ENCODE measurements at places on chromosomes 7 and 10.

DNA sequence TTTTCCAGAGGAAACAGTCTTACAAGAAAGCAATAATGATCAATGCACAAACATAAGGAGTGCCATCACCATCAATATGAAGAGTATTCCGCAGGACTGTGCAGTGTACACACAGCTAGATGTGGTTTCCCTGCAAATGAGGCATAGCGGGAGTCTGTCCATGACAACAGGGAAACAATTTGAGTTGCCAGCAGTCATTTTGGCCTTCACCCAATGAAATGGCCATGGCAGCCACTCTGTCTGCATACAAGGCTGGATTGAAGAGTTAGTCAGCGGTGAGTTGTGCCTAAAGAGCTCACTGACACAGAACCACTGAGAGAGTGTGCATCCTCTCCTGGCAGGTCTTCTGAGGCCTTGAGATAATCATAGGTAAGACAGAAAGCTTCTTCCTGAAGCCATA lies 303.3 kb downstream of the IPMK start:
- no peak for DNase-seq

DNA sequence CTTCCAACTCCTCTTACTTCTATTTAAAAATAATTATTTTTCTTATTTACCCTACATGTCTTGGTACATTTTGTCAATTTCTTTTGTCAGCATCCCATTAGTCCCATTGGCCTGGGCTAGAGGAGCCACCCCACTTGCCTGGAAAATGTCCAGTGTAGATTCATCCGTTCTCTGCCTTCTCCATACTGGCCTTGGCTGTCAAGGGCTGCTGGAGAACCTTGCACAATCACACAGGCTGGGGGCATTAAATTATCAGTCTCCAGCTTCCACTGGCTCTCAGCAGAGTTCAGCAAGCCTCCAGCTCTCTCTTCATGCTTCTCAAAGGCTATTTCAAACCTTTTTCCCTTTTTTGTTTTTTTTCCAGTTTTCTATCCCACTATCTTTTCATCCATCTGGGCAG lies 13.8 kb upstream of the ZCCHC24 start:
- DNase-seq = no peak

DNA sequence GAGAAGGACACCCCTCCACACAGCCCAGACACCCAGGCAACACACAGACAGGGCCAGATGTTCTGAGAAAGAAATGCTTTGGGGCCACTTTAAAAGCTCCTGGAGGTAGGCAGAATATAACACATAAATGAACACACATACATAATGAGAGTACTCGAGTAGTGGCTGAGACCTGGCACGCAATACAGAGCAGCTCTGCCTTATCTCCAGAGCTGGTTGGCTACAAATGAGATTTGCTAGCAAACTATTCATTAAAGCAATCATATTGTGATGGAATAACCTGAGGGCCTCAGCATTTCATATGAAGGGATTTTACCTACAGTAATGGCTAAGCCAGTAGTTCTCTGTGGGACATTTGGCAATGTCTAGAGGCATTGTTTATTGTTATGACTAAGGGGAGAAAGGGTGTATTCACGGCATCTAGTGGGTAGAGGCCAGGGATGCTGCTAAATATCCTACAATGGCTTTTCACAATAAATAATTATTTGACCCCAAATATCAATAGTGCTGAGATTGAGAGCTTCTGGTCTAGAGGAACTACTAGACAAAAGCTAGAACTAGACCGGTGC lies 5.5 kb upstream of the IMPDH1 start:
- DNase-seq = no peak

GRCh38 chr7:68789597-68789996 lies 808.7 kb upstream of the AUTS2 start:
- no peak for DNase-seq

DNA sequence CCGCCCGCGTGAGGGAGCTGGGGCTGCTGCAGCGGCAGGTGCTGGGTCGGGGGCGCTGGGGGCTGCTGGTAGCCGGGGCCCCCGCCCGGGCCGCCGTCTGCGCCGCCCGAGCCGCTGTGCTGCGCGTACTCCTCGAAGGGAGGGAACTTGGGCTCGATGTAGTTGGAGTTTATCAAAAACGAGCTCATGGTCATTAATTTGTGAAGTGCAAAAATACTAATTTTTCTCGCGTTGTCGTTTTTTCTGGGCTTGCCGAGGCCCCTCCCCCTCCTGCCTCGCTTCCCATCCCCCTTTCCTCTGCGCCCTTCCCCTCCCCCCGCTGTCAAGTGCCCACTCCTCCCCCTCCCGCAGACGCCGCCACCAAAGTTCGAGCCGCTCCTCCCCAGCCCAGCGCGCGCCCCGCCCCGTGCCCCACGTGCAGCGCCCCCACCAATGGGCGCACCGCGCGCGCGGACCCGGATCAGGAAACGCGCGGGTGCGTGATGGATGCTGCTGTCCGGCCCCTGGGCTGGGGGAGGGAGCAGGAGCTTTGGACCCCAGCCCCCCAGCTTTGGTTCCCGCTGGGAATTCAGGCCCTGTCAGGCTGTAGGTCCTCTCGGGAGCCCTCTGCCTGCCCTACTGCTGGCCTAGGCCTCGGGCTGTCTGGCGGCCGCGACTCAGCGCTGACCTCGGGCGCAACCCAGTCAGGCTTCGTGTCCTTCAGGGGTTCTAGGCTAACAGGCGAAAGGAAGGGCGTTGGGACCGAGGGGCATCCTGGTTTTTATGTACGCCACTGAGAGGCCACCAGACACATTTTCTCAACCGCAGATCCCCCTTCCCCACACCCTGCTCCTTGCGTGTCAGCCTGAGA lies at the start of gene HOXA4:
Gene HOXA4, minus strand, starts transcription at position 218 of the 850 bp plus-strand sequence. Its CDS starts 24 bp downstream, at position 194.
- DNase-seq = peak; percentile 82

DNA sequence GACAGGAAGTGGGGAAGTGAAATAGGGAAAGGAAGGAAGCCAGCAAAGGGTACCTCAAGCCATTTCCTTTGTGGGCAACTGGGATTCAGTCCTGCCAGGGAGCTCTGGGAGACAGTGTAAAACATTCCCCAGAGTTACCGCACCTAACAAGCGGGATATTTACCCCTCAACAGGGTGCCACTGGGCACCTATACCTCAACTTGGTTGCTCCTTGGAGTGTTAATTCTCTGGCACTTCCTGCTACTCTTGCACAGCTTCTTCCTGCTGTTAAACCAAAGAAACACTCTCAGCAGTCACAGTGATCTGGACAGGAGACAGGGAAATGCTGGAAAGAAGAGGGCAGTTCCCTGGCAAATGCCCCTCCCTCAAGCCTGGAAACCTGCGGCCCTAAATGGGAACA lies 151.3 kb downstream of the REEP3 start:
- DNase-seq = no peak

GRCh38 chr7:22565315-22565811 lies 65.4 kb upstream of the STEAP1B start:
- DNase-seq = no peak

GRCh38 chr10:18005781-18006456 lies 54.2 kb downstream of the SLC39A12 start:
- DNase-seq = peak; percentile 13

- DNase-seq = no peak
These were observed 122.9 kb downstream of the NPY start for GRCh38 chr7:24406789-24407299.

GRCh38 chr10:18786478-18786877 lies 127.2 kb downstream of the ARL5B start:
- no peak for DNase-seq

DNA sequence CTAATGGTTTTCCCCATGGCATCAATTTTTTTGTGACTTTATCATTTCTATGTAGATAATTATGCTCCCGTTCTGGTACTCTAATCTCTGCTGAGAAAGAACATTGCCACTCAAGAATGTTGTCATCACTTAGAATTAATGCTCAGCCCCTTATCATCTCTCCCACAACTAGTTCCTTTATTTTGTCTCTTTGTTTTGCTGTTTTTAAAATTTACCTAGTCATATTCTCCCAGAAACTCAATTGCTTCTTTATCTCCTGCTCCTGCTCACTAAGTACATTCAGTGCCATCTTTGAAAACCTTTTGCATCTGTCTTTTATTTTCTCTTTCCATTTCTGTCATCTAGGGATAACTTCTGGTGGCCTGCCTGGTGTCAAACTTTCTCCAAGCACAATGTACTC lies 324.9 kb upstream of the MTPN start:
- no peak for DNase-seq

DNA sequence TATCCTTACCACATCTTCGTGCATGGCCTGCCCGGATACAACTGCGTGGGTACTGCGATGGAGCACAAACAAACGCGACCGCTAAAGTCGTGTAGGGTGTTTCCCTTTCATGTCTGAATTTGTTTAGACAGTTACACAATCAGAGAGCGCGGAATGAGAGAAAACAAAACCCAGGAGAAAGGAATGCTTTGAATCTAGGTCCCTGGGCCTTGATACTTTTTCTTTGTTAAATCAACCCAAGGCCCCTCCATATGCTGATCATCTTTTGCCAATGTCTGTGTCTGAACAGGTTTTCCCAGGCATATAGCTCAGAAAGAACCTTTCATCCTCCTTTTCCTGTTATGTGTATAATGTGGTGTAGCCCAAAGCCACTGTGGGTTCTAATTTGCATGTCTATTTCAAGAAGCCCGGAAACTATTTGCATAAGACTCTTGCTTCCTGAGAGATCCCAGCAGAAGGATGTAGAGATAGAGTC lies 145.8 kb downstream of the FRMD4A start:
- peak; percentile 55 for DNase-seq

DNA sequence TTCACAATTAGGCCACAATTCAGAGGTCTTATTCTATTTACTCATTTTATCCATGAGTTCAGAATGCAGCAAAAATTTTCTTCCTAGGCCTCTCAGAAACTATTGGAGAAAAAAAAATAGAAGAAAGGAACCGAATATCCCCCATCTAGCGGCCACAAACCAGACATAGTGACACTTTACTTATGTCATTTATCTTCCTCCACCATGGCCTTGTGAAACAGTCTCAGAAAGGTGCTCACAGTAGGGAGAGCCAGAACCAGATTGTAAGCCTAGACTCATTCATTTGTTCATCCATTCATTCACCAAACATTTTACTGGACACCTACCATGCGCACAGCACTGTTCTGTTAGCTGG lies 16.0 kb downstream of the CREB3L2 start:
- no peak for DNase-seq

DNA sequence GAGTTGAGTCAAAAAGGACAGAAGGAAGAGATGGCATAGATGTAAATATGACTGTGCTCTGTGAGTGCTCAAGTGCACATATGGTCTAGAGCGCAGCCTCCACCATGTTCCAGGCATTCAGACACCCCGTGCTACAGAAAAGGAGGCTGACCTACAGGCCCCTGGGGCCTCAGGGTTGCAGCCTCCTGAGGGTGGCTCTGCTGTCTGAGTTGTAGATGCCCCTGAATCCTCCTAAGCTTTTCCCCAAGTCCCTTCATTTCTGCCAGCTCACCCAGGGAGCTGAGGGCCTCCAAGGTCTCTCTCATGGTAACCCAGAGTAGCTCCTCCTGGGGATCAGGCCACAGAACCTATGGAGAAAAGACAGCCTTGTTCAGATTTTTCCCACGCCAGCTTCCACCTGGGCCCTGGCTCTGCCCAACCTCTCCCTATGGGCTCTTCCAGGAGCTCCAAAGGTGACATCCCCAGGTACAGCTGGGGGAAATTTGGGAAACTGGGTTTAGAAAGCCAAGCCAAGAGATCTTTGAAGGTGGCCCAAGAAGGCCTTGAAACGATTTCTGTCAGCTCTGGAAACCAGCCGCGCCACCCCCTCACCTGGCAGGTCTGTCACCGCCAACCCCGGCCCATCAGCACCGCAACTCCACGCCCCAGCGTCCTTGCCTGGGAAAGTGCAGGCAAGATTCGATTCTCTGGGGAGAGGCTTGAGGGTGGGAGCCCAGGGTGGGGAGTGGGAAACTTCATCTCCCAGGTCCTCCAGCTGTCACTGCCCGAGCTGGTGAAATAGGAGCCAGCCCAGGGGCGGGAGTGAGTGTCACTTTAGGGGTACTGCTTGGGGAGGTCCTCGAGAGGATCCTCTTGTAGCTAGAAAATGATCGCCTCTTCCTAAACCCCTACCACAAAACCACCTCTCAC lies 2.4 kb downstream of the ZNF467 start:
- DNase-seq = no peak

GRCh38 chr10:123800289-123800688 lies 91.3 kb downstream of the CPXM2 start:
- DNase-seq = no peak

DNA sequence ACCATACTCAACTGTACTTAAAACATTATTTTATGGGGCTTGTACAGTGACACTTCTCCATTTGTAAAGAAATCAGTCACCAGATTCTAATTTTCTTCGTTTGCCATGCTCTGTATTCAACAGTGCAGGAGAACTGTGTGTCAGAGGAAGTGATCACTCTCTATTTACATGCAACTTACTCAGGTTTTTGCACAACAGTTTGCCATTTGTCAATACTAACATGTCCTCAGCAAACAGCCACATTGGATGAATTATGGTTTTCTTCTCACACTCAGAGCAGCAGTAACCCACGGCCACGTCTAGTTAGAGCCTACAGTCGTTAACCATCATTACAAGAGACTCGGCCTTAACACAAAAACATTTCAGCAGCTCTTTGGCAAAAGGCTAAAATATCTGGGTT lies 69.2 kb upstream of the SP4 start:
- no peak for DNase-seq

DNA sequence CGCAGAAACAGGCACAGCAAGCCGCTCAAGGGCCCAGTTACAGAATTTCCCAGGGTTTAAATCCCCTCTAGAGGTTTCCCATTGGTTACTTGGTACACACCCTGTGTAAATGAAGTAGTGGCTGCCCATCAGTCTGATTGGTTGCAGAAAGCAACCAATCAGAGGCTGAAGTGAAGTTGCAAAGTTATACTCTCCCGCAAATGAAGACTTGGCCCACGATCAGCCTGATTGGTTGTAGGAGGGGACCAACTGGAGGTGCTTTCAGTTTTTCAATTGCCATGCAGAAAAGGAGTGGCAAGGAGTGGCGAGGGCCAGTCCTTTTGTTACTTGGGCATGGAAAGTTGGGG lies 909.2 kb upstream of the AUTS2 start:
- DNase-seq = no peak

GRCh38 chr10:1410469-1411395 lies 326.6 kb downstream of the ADARB2 start:
- DNase-seq = no peak

- DNase-seq = no peak
These were observed 59.2 kb upstream of the MTPN start for GRCh38 chr7:136036336-136036735.

- no peak for DNase-seq
These were observed 61.6 kb upstream of the KCNMA1 start for GRCh38 chr10:77699080-77699645.

GRCh38 chr7:521221-522070 lies 1.8 kb upstream of the PDGFA start:
- no peak for DNase-seq

GRCh38 chr10:100024748-100025147 lies 15.0 kb upstream of the DNMBP start:
- no peak for DNase-seq

Data from urinary bladder (tissue), 4 donors.